ENCODE measurements at places on chromosomes 6 and 20.
A peak's percentile ranks its signal among the peaks of the same experiment; 100 is the strongest.

GRCh38 chr6:14573267-14573666 lies 455.7 kb downstream of the CD83 start:
- no peak overlapping the region for H3K27ac ChIP-seq
- no peak for DNase-seq
- no peak overlapping the region for H3K4me3 ChIP-seq
- H3K36me3 ChIP-seq, result no peaks in the 10 kb centered on the region
- H3K4me1 ChIP-seq, result no peaks in the 10 kb centered on the region

GRCh38 chr6:170130201-170130621 lies 160.7 kb downstream of the DLL1 start:
- no peak overlapping the region for H3K4me3 ChIP-seq
- no peak for DNase-seq
- no peaks in the 10 kb centered on the region for H3K4me1 ChIP-seq
- no peaks in the 10 kb centered on the region for H3K27me3 ChIP-seq
- no peaks in the 10 kb centered on the region for H3K36me3 ChIP-seq

DNA sequence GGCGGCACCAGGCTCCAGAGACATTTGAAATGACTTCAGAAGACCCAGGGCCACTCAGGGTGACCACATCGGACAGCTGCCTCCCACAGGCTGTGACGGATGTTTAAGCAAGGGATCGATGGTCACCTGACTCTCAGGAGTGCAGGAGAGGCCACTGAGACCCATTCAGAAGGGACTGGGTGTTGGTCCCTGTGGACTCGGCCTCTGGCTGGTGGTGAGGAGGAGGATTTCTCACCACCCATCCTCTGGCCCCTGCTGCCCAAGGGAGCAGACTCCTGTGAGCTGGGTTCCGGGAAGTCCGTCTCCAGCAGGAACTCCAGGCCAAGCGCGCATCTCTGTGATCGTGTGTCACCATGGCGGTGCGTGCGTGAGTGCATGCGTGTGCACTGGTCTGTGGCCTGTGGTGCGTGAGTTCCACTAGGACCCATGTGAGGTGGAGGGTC lies 25.5 kb downstream of the NPEPL1 start:
- peaks cover 7% of the 10 kb centered on the region for H3K4me1 ChIP-seq
- no peak overlapping the region for H3K27ac ChIP-seq
- H3K27me3 ChIP-seq, result no peaks in the 10 kb centered on the region
- no peak for DNase-seq

DNA sequence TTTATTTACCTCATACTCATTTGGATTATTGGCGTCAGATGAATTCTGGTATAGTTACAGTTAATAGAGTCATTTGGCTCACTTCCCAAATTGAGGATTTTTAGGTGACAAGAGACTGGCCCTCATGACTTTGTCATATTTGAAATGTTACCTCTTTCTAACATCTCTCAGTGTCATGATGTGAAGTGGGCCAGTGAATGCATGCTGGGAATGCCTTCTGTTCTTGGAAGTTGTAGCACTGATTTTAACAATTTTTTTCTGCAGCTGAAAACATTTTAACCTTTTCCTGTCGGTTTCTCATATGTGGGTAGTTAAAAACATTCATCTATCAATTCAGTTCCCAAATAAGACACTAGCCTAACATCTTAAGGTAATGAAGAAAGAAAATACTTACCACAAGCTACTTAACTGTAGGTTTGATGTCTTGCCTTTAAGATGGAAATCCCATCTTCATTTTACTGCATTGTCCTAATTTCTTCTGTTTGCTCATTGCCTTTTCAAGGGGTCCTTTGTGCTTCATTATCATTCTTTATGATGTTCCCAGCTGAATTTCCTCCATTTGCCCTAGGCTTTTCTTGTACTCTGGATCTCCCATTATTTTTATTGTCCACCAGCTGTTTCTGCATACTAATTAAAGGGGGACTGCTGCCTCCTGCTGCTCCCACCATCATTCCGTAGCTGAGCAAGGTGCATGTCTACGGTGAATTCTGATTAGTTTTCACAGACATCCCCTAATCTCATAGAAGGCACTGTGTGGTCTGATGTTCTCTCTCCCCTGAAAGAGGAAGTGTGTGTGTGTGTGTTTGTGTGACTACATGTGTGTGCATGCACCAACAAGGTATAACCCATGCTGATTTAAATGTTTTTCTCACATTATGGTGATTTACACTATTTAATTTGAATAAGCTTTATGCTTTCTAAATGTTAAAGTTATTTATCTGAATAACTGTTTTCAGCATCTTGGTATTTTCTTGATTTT lies 109.5 kb downstream of the B3GAT2 start:
- H3K4me1 ChIP-seq, result no peaks in the 10 kb centered on the region
- H3K27ac ChIP-seq, result no peak overlapping the region
- no peak for DNase-seq
- H3K36me3 ChIP-seq, result no peaks in the 10 kb centered on the region
- no peaks in the 10 kb centered on the region for H3K27me3 ChIP-seq

- H3K27ac ChIP-seq, result no peak overlapping the region
- H3K4me1 ChIP-seq, result no peaks in the 10 kb centered on the region
- no peaks in the 10 kb centered on the region for H3K27me3 ChIP-seq
- H3K36me3 ChIP-seq, result no peaks in the 10 kb centered on the region
- DNase-seq, result no peak
- H3K4me3 ChIP-seq, result no peak overlapping the region
Measured at GRCh38 chr6:21213492-21213891, 380.1 kb upstream of the SOX4 start.

DNA sequence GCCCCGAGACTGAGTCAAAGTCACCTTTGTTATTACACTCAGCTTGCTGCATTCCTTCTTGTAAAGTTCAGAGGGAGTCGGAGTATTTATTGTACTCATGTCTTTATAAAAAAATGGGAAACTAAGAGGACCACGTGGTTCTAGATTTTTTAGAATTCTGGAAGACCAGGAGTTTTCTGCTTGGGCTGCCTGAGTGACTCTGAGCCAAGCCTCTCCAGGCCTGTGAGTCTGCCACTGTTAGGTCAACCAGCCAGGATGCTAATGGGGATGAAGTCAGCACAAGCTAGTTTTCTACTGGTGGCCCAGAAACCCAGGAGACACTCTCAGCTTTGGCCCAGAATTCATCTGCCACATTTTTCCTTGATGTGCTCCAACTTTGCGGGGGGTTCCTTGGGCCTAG lies 453.5 kb upstream of the SULF2 start:
- no peak for DNase-seq
- H3K4me1 ChIP-seq, result no peaks in the 10 kb centered on the region
- H3K27ac ChIP-seq, result no peak overlapping the region
- no peak overlapping the region for H3K4me3 ChIP-seq
- no peaks in the 10 kb centered on the region for H3K36me3 ChIP-seq

DNA sequence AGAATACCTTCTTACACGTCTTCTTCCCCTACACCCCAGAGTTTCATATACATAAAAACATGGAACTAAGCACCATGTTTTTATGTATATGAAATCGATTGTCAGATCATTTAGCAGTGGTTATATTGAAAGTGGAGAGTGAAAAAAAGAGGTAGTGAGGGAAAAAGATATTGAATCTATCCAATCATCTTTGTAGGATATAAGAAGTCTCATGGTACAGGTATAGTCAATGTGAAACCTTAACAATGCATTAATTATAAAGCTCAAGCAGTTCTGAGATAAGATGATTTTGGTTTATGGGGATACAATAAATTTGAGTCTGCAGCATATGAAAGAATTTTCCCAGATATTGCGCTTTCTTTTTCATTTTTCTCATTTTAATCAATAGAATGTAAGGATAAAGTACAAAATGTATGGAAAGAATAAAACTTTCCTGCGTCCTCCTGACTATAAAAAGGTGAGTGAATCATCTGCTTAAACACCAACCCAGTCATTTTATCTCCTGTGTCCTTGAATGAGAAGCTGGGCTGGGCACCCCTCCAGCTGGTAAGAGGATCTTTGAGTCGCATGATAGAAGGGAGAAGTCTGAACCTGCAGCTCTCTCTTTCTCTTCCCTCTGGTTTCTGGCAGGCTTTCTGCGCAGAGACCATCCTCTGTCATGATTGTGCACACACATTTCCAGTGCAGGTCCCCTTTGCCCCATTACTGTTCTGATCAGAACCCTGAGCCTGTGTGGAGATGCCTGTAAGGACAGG lies 28.1 kb upstream of the AKIRIN2 start:
- no peaks in the 10 kb centered on the region for H3K27me3 ChIP-seq
- H3K27ac ChIP-seq, result no peak overlapping the region
- H3K4me1 ChIP-seq, result peaks cover 10% of the 10 kb centered on the region
- no peak for DNase-seq

DNA sequence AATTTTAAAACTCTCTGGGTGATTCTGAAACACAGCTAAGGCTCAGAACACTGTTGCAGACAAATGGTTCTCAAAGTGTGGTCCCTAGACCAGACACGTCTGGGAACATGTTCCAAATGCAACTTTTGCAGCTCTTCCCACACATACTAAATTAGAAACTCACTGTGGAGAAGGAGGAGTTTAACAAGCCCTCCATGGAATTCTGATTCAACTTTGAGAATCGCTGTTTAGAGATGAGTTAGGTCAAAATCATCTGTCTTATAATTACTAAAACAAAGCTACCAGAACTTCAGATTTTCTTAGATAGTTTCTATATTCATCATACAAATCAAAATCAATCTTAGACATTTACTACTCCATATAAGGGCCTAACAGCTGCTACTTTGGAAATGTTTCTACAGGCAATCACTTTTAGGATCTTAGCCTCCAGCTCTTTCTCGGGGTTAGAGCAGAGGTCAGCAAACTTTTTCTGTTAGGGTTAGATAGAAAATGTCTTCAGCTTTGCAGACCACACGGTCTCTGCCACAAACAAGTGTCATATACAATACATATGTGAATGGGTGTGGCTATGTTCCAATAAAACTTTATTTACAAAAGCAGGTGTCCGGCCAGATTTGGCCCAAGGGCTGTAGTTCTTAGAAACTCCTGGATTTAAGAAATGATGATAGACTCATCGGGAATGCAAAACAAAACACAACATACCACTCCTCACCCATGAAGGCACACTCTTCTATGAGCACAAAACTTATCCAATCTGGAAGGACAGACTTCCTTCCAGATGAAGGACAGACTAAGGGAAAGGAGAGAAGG lies 50.0 kb upstream of the ARHGAP18 start:
- H3K4me1 ChIP-seq, result peaks cover 5% of the 10 kb centered on the region
- no peak overlapping the region for H3K4me3 ChIP-seq
- DNase-seq, result no peak

GRCh38 chr6:159470397-159470796 lies 222.6 kb downstream of the SOD2 start:
- H3K36me3 ChIP-seq, result no peaks in the 10 kb centered on the region
- no peaks in the 10 kb centered on the region for H3K27me3 ChIP-seq
- no peak overlapping the region for H3K27ac ChIP-seq
- no peak for DNase-seq

DNA sequence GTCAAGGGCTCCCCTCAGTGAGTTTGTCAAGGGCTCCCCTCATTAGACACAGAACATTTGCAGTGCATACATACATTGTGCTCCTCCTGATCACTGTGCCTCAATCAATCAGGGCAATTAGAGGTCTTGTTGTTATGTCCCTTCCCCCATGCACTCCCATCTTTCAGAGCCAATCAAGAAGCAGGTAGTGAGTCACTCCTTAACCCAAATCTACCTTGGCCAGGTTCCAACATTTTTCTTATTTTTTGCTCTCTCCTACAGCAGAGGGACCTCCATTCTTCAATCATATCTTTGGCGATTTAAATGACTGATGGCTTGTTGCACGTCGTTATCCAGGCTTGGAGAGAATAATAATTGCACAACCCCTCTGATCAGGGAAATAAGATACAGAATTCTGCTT lies 409.9 kb upstream of the SPTLC3 start:
- H3K27me3 ChIP-seq, result no peaks in the 10 kb centered on the region
- H3K27ac ChIP-seq, result no peak overlapping the region
- no peak for DNase-seq
- H3K4me1 ChIP-seq, result peaks cover 4% of the 10 kb centered on the region
- H3K36me3 ChIP-seq, result no peaks in the 10 kb centered on the region
- no peak overlapping the region for H3K4me3 ChIP-seq

DNA sequence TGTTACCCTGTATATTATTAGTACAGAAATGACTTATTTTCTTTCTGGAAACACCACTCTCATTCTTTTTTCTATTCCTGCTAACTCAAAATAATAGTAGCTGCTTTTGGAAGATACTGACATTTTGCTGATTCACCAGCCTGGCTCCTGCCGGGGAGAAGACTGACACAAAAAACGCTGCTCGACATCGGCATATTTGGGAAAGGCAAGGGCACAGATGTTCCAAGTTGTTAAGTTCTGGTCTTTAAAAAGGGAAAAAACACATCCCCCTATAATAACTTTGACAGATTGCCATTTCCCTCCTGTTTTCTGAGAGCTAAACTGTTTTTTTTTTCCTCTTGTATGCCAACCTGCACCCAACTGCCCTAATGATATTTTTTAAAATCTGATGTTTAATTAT lies 55.4 kb downstream of the CTNNBL1 start:
- H3K36me3 ChIP-seq, result peaks cover 10% of the 10 kb centered on the region
- DNase-seq, result no peak
- H3K27me3 ChIP-seq, result no peaks in the 10 kb centered on the region
- no peak overlapping the region for H3K27ac ChIP-seq
- H3K4me1 ChIP-seq, result no peaks in the 10 kb centered on the region

DNA sequence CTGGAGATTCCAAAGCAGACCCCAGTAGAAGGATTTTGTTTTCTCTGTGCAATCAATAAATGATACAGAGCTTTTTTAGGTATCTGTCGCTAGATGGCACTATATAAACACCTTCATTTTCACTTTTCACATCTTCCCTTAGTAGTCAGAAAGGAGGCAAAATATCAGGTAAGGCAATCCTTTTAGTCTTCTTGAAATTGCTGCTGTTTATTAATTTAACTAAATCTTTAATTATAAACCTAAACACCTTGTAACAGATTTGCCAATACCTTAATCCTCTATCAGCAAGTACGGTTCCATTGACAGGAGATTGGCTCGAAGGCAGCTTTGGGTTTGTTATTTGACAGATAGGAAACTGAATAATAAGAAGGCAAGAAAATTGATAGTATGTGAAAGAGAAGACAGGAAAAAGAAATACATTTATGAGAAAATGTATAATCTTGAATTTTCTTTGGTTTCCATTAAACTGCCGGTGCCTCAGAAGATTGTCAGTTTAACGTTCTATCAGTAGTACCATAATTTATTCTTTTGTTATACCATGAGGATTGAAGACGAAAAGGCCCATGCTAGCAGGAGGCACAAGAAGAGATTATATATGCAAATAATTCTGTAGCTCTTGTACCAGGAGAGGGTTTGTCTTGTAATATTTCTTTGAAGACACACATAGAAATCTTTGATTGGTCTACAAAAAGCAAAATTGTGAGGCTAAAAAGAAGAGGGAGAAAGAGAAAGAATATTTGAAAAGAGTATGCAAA lies 23.5 kb upstream of the IBTK start:
- peak; percentile 47 for DNase-seq
- no peak overlapping the region for H3K27ac ChIP-seq
- H3K27me3 ChIP-seq, result no peaks in the 10 kb centered on the region
- H3K4me1 ChIP-seq, result no peaks in the 10 kb centered on the region
- H3K4me3 ChIP-seq, result no peak overlapping the region

DNA sequence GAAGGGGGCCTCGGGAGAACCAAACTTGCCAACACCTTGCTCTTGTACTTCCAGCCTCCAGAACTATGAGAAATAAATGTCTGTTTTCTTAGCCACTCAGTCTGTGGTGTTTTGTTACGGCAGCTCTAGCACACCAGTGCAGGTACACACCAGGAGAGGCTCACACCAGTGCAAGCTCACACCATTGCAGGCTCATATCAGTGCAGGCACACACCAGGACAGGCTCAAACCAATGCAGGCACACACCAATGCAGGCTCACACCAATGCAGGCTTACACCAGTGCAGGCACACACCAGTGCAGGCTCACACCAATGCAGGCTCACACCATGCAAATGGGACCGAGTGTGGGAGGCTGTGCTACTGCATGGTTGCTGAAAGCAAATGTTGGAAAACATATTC lies 4.9 kb upstream of the CTCFL start:
- no peak overlapping the region for H3K27ac ChIP-seq
- H3K4me3 ChIP-seq, result no peak overlapping the region
- no peaks in the 10 kb centered on the region for H3K4me1 ChIP-seq
- no peaks in the 10 kb centered on the region for H3K27me3 ChIP-seq
- no peak for DNase-seq

Data from lung (tissue), 17 donors.